BE2C (cell line): ENCODE measurements at places on chromosomes 7 and 10.
A peak's percentile ranks its signal among the peaks of the same experiment; 100 is the strongest.

GRCh38 chr7:44979481-44980392, 922 bp upstream of the MYO1G start:
- no peak for DNase-seq

- DNase-seq, result no peak
These were observed 2.3 kb downstream of the STX1A start for GRCh38 chr7:73717025-73717807.

DNA sequence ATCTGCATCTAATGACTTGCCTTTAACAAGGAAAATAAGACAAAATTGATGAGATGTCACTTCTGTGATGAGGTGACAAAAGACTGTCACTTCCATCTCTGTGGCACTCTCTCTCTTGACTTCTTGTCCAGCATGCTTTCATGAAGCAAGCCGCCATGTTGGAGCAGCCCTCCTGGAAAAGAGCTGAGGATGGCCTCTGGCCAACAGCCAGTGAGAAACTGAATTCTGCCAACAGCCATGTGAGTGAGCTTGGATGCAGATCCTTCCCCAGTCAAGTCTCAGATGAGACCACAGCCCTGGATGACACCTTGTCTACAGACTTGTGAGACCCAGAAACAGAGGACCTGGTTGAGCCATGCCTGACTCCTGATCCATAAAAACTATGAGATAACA, 412.6 kb upstream of the SHH start:
- no peak for DNase-seq

GRCh38 chr10:75505840-75506506, 74.5 kb downstream of the LRMDA start:
- DNase-seq, result no peak

GRCh38 chr7:55369427-55370400, 4.6 kb downstream of the LANCL2 start:
- DNase-seq, result no peak

DNA sequence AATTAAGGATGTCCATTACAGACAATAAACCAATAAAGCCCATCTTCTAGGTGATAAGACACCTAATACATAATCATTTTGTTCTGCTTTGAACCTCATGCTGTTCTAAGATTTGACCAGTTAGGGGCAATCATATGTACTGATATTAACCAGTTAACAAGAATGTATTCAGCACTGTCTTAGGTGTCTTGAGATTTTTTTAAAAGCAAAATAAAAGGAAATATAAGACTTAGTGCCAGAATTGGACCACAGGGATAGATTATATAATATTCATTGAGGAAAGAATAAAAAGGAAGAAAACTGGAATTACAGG, 32.0 kb downstream of the IMMP2L start:
- DNase-seq, result no peak

DNA sequence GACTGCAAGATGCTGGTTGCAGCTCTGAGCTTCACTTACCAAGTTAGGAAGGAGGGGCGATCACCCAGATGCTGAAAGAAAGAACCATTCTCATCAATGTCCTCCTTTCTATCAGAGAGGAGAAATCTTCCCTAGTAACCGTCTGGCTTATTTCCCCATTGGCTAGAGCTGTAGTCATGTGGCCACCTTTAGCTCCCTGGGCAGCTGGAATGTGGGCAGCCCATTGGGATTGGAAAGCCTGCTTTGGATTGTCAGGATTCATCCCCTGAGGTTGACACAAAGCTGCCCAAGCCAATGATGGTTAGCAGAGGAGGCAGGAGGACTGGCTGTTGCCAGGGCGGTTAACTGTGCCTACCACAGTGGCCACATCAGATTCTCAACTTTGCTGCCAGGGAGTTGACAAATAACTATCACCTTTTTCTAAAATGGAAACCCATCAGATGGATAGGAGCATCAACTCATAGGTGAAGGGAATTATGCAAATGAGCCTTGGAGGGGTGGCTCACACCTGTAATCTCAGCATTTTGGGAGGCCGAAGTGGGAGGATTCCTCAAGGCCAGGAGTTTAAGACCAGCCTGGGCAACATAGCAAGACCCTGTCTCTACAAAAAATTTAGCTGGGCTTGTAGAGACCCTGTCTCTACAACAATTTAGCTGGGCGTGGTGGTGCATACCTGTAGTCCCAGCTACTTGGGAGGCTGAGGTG, 206.4 kb upstream of the GALNT17 start:
- no peak for DNase-seq

DNA sequence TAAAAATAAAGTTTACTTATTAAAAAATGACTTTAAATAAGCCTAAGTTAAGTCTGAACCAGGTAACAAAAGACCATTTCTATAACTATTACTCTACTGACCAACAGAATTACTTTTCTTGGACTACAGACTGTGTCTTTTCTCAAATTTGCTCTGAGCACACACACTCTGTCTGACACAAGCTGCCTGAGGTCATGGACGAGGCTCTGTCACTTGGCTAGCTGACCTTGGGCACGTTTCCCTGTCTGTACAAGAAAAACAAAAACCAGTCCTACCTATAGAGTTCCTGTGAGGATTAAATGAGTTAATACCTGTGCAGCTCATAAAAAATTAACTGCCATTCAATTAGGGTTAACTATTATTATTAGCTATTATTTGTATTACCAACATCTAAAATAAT, 22.9 kb downstream of the ATE1 start:
- no peak for DNase-seq

DNA sequence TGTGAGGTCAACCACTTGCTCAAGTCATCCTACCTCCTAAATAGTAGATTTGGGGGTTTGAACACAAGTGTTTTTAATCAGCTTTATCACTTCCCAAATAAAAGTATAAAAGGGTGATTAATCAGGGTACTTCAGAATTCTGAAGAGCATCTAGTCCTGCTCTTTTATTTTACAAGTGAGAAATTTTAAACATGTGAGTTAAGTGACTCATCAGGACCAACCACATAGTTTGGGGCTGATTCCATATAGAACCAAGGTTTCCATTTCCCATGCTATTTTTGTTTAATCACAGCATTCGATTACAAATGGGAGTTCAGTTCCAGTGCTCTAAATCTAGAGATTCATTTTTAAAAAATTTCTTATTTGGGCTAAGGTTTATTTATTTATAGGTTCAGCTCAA, 113.4 kb downstream of the GPR158 start:
- no peak for DNase-seq

DNA sequence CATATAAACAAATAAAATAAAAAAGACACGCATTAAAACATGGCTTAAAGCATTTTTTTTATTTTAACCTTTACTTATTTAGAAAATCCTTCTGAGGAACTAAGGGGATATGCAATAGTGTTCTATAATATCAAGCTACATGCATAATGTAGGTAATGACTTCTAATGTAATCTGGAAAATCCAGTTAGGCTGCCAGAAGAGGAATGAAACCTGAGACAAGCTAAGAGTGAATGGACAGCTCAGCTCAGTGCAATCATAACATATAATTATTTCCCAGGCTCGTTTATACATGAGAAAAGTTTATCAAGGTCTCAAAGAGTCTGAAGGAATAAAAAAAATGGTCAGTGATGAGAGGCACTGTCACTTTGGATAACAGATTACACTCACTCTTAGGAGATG, 649.0 kb upstream of the PCDH15 start:
- no peak for DNase-seq

DNA sequence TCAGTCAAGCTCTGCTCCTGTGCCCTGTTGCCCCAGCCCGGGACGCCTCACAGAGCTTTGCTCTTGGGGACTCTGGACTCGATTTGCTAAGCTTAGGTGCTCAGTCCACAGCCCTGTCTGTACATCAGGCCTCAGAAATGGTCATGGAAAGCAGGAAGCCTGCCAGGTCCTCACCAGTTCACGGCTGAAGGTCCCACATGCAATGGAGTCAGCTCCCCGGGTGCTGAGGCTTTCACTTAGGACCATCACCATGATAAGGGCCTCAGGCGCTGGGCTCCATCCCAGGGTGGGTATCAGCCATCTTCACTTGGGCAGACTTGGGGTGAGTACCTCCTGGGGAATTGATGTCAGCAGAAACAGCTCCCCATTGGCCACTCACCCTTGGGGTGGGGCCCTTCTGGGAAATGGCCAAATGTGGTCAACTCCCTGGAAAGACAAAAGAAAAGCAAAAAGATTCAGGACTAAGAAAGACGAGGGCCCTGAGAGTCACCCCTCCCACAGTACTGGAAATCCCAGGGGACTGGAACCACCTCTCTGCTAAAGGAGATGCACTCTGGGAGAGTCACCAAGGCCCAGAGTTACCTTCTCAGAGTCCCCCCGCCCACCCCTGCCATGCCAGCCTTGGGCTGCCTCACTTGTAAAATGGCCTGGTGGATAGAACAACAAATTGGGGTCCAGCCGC, 37.6 kb downstream of the FAM53B start:
- no peak for DNase-seq

GRCh38 chr7:76189276-76189675, 12.4 kb upstream of the SRRM3 start:
- DNase-seq, result no peak

- no peak for DNase-seq
These were observed 104.7 kb downstream of the VWC2 start for GRCh38 chr7:49878089-49878488.

DNA sequence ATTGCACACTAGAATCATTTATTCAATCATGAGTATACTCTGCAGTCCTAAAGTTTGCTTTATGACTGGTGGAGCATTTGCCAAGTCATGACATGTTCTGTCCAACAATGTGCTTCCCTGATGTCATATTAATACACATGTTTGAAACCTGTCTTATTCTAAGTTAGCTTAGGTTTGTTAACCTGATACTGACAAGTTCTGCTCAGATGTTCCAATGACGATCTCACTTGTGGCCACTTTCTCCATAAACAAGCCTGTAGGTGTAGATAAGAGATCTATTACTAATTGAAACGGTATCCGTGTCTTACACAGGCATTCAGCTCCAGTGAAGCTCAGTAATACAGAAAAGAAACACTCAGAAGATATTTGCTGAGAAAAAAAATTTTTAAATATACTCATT, 64.9 kb downstream of the GPR37 start:
- DNase-seq, result no peak

- no peak for DNase-seq
These were observed 65.7 kb upstream of the FZD8 start for GRCh38 chr10:35707642-35708425.

- DNase-seq, result no peak
These were observed 38.0 kb upstream of the SLC25A13 start for GRCh38 chr7:96359876-96360275.

DNA sequence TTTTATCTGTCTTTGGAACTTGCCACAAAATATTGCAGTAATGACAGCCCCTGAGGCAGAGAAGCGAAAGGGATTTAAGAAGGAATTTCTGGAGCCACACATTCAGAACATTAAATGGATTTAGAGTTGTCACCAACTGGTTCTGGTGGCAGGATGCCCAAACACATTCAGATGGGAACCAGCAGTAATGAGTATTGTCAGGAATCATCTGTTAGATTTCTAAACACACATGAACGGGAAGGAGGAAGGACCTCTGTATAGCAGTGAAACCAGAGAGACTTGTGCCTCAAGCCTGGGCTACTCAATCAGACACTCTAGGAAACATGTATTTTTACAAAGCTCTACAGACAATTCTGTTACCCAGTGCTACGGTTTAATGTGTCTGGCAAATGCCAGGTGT, 103.8 kb upstream of the CCNY start:
- no peak for DNase-seq

DNA sequence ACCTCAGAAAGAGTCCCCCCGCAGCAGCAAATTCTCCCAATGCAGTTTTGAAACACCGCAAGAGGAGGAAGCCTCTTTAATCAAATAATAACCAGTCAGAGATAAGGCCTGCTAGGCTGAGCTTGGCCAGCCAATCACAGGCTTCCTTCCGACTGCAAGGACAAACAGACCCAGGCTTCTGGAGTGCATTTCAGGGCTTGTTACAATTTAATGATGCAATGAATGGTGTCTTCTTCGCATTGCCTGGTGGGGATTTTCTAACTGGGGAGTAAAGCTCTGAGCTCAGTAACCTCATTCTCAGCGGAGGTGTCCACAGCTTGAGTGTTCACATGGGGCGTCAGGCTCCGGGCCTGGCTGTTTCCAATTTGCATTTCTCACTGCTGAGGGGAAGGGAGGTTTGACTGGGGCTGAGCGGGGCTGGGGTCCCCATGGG, 31.8 kb upstream of the GPAM start:
- peak; percentile 86 for DNase-seq

DNA sequence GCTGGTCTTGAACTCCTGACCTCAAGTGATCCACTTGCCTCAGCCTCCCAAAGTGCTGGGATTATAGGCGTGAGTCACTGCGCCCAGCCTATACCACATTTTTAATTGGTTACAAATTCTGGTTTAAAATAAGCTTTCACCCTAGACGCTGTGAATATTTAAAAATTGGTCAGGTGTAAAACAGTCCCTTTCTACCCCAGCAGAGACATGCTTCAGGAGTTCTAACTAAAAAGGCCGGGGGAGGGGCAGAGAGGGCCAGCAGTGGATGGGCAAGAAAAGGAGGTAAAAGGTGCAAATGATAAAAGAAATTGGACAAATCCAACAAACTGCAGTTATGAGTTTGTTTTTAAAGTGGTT, 70.0 kb downstream of the WAPL start:
- no peak for DNase-seq

GRCh38 chr7:46515844-46516590, 594.9 kb upstream of the IGFBP3 start:
- DNase-seq, result no peak

- DNase-seq, result no peak
These were observed 4.6 kb upstream of the GDF10 start for GRCh38 chr10:47295411-47295810.

DNA sequence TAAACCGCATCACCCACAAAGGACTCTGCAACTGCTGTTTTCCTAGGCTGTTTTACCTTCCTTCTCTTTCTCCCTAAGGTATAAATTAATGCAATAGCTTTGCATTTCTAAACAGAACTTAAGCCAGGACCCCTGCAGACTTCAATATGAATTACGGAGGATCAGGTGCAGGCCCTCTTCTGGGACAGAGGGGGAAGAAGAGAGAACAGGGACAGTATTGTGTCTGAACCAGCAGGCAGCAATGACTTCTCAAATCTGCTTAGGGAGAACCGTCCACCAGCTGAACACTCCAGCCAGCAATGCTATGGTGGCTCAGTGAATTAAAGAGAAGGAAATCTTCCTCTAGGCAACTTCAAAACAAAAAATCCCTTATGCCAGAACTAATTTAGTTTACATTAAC, 35.7 kb downstream of the POLR3A start:
- DNase-seq, result no peak

DNA sequence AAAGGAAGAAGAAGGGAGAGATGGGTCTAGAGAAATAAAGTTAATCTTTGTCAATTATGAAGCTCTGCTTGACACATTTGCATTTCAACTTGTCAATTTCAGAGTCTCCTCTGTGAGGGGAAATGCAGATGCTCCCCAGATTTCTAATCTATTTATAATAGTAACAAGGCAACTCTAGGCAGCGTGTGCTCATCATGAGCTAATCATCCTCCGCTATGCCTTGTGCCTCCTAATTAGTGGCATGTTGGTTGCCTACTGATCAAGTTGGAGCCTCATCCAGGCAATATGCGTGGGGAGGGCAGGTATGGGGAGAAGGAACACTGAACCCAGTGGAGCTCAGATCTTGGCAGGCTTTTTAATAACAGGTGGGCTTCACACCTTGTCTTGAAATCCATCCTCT, 628.6 kb downstream of the SORCS3 start:
- DNase-seq, result no peak
